ENCODE measurements at places on chromosomes 16 and 17.

DNA sequence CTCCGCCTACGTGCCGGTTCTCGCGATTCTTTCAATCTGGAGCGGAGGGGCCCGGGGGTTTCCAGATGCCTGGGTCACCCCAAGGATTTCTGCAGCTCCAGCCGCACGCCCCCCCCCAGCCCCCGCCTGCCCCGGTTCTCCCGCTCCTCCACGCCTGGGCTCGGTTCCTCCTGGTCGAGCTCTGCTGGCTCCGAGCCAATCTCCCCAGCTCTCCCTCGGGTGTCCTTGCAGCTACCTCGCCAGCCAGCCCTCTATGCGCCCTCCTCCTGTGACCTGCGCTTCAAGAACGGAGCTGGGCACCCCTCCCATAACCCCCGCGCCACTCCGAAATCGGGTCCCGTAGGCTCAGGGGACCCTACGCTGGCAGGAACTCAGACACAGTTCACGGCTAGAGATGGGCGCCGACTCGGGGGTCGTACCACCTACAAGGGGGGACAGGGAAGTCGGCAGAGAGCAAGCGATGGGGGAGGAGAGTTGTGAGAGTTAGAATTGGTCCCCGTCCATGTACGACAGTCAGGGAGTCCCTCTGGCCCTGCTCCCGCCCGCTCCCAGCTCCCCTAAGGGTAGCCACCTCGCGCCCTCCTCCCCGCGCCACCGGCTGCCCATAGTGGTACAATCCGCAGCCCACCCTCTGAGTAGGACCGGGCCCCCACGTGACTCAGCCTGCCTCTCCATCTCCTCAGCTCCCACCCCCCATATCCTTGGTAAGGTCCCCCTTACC lies 961 bp downstream of the FGF11 start:
- DNase-seq: peak; percentile 58

- DNase-seq: peak; percentile 81
Observed at GRCh38 chr17:8151641-8152111, 528 bp downstream of the PER1 start.

GRCh38 chr17:74212913-74213791 lies at the start of gene TTYH2:
TSS of gene TTYH2 (plus strand) at chr17:74213571. CDS start at chr17:74213588, 17 bp downstream.
- peak; percentile 96 for DNase-seq

- no peak for DNase-seq
Observed at GRCh38 chr16:54385141-54385540, 98.6 kb upstream of the IRX3 start.

GRCh38 chr17:76408037-76408849 lies 23.8 kb downstream of the SPHK1 start:
- DNase-seq: no peak
